Activated naive CD8-positive, alpha-beta T cell treated with anti-CD3 and anti-CD28 coated beads for 36 hours (primary cell): ENCODE measurements at places on chromosomes 6 and 20.

GRCh38 chr6:36360241-36361054 lies 23.8 kb upstream of the BNIP5 start:
- peak; percentile 63 for DNase-seq

GRCh38 chr20:43539975-43540672 lies 18.7 kb upstream of the SGK2 start:
- DNase-seq = no peak

GRCh38 chr20:58712151-58712791 lies 19.7 kb downstream of the NPEPL1 start:
- DNase-seq = no peak

GRCh38 chr6:55276745-55277530 lies 50.3 kb upstream of the GFRAL start:
- DNase-seq = peak; percentile 1

DNA sequence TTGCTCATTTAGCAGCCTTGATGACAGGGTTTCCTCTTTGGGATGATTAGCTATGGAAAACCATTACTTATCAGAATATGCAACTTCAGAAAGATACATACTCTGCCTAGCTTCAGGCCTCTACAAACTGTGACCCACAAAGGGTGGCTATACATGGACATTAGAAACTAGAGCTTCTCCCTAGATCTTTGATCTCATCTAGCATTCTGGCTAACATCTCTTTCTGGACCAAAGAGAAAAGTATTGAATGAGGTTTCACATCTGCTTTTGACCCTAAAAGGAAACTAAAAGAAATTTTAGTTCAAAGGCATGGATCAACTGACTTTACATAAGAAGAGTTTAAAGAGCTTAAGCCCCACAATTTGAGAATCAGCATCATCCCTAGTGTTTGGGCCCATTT lies 12.4 kb upstream of the HMGN3 start:
- DNase-seq = no peak

GRCh38 chr20:9323622-9324021 lies 190.8 kb upstream of the LAMP5 start:
- DNase-seq = peak; percentile 0

DNA sequence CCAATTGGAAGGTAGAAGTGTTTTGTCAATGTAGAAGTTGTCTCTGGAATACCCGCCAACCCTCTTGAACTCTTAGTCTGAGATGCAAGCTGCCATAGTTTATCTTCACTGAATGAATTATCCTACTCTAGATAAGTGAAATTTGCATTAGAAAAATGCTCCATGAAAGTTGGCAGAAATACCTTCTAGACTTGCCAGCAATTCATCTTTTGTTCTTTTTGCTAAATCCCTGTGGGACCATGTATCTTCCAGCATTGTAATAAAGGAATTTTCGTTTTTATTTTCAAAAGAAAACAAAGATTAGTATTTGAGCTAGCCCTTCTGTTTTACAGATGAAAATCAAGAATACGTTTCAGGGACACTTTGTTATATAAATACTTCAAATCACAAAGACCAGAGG lies 244.2 kb downstream of the CBLN4 start:
- DNase-seq = no peak

DNA sequence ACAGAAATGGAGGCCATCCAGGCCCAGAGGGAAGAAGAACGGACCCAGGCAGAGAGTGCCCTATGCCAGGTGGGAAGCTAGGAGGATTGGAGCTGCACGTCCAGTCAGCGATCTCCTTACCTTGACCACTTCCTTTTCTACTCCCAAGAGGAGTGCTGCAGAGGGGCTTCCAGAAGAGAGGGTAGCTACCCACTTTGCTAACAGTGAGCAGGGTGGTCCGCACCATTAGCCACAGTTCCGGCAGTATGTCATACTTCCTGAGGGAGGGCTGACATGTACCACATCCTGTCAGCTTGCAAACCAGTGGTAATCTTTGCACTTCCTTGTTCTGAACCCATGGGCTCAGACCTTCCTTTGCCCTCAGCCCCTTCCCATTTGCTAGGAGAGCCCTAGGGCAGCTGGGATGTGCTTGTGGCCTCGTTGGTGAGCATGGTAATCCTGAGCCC lies 35.4 kb downstream of the CEP250 start:
- peak; percentile 60 for DNase-seq

DNA sequence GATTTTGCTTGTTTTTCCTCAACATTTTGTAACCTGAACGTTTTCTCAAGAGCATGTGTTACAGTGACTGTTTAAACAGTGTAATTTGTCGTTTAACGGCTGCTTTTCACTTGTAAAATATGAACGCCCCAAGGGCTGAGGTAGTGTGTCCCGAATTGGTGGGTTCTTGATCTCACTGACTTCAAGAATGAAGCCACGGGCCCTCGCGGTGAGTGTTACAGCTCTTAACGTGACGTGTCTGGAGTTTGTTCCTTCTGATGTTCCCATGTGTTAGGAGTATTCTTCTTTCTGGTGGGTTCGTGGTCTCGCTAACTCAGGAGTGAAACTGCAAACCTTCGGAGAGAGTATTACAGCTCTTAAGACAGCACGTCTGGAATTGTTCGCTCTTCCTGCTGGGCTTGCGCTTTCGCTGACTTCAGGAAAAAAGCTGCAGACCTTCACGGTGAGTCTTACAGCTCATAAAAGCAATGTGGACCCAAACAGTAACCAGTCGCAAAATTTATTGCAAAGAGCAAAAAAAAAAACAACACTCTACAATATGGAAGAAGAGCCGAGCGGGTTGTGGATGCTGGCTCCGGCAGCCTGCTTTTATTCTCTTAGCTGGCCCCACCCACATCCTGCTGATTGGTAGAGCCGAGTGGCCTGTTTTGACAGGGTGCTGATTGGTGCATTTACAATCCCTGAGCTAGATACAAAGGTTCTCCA lies 25.1 kb upstream of the TRIM27 start:
- DNase-seq = no peak

- no peak for DNase-seq
Observed at GRCh38 chr20:55160037-55160436, 684.6 kb downstream of the DOK5 start.
